ENCODE measurements at places on chromosomes 4 and X. TPM values are rescaled to one million over a fixed set of nuclear protein-coding genes. Genes with fewer than 3 reads are reported as not detected.

DNA sequence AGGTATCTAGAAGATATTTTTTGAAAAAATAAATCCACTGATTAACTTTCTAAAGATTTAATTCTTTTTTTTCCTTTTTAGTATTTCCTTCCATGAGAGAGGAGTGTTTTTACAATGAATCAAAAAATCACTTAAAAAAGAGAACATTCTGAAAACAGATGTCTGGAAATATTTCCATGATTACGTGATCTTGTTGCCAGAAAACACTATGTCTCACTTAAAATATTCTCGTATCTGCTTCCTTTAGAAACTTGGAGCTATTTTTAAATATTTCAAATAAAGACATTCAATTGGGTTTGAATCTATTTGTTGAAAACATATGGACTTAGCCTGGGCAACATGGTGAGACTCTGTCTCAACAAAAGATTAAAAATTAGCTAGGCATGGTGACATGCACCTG is 232.8 kb upstream of the RASGEF1B start:
- no peak overlapping the region for H3K4me3 ChIP-seq
- H3K27ac ChIP-seq: no peak overlapping the region
- no peaks in the 10 kb centered on the region for H3K4me1 ChIP-seq
- no peaks in the 10 kb centered on the region for H3K27me3 ChIP-seq

Gene UNC5C
- total RNA-seq: not detected

Gene ZCCHC12
- not detected for total RNA-seq

DNA sequence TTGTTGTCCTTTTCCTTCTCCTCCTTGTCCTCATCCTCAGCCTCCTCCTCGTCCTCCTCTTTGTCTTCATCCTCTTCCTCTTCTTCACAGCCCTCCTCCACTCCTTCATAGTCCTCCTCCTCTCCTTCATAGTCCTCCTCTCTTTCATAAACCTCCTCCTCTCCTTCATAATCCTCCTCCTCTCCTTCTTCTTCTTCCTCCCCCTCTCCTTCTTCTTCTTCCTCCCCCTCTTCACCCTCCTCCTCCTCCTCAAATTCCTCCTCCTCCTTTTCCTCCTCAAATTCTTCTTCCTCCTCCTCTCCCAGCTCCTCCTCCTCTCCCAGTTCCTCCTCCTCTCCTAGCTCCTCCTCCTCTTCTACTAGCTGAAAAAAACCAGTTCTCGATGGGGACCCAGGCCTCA is 143.8 kb upstream of the RADX start:
- no peak overlapping the region for H3K4me3 ChIP-seq
- no peaks in the 10 kb centered on the region for H3K36me3 ChIP-seq
- no peaks in the 10 kb centered on the region for H3K4me1 ChIP-seq
- H3K27ac ChIP-seq: no peak overlapping the region

DNA sequence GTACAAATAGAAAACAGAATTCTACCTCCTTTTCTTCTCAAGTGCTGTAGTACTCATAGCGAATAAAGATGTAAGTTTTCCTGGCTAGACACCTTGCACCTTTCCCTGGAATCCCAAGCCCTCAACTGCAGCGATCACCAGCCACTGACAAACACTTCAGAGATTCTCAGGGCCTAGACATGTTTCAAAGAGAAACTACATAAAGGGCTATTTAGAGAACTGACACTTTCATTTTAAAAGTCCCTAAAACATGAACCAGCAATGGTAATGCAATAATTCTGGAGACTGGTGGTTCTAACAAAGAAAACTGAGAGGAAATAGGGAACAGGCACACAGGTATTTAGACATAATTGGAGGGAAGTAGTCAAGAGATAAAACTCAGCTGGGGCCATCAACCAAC is 35.7 kb downstream of the FANCB start:
- H3K27me3 ChIP-seq: no peaks in the 10 kb centered on the region
- no peak overlapping the region for H3K4me3 ChIP-seq
- no peaks in the 10 kb centered on the region for H3K4me1 ChIP-seq

DNA sequence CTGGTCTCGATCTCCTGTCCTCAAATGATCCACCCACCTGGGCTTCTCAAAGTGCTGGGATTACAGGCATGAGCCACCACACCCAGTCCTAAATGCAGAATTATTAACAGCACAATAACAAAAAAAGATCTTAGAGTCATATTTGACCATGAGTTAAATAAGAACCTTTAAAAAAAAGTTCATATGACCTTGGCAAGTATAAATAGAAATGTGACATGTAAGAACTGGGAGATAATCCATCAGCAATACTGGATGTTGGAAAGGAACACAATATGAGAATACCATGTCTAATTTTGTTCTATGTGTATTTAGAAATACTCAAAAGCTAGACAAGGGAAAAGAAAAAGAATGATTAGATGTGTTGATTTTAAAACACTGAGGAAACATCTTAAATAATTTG is 231.6 kb downstream of the RAPGEF2 start:
- DNase-seq: no peak
- H3K4me1 ChIP-seq: no peaks in the 10 kb centered on the region
- H3K4me3 ChIP-seq: no peak overlapping the region
- no peaks in the 10 kb centered on the region for H3K27me3 ChIP-seq
- no peak overlapping the region for H3K27ac ChIP-seq

Gene GABRQ
- total RNA-seq: not detected

Gene FRYL
- total RNA-seq: 66.6 TPM
